Stimulated activated CD4-positive, alpha-beta T cell treated with anti-CD3 and anti-CD28 coated beads, Interleukin-12 subunit alpha, Interleukin-12 subunit beta, amount 100 ng/mL, for 48 hours (primary cell): ENCODE measurements at places on chromosomes 2 and 18.

- no peak for DNase-seq
Measured at GRCh38 chr2:229084447-229084846, 186.6 kb downstream of the PID1 start.

DNA sequence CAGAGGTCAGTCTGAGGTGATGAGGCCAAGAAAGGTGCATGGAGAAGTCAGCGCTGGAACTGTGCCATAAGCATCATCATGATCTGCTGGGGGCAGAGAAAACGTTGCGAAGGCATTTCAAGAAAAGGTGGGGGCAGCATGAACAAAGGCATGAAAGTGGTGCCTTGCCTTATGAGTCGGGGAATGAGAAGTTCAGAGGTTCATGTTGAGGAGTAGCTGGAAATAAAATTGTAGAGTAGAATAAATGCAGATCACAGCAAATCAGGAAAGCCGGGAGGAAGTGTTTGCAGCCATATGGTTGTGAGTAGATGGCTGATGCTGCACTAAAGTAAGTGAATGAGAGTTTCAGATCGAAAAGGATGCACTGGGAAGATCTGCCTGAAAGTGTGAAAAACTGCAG is 72.1 kb upstream of the ARL5A start:
- DNase-seq: no peak

DNA sequence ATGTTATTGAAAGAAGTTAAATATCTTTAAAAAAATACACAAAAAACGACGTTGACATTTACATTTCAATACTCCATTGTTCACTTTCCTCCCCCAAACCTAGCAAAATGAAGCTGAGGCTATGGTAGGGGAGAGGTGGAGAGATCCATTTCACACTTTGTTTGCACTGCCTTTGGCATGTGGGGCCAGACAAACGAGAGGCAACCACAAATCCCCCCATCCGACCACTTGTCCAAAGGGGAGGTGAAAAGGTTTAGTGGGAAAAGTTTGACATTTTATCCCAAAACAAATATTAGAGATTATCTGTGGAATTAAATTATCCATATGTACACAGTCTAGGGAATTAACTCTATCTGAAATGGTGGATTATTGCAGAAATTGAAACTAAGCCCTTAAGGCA is 261.7 kb upstream of the FIGN start:
- DNase-seq: no peak

- DNase-seq: no peak
Measured at GRCh38 chr18:53004798-53005197, 664.8 kb downstream of the DCC start.

DNA sequence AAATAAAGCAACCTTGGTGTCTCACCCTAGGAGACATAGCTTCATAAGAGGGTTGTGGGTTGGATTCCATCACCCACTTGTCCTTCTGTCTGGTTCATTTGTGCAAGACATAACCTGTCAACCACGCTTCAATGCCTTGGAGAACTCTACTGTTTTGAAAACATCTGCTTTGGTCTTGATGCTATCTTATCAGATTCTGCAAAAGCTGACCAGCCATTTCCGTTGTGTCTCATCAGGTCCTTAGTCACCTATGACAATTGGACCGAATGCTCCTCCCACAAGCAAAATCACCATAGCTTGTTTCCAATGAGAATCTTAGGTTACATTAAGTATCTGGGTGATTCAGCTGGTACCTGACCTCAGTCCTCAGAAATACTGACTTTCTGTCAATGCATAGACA is 35.4 kb downstream of the STAT4 start:
- DNase-seq: peak; percentile 42

GRCh38 chr2:204339212-204339715 is 206.0 kb upstream of the PARD3B start:
- no peak for DNase-seq

DNA sequence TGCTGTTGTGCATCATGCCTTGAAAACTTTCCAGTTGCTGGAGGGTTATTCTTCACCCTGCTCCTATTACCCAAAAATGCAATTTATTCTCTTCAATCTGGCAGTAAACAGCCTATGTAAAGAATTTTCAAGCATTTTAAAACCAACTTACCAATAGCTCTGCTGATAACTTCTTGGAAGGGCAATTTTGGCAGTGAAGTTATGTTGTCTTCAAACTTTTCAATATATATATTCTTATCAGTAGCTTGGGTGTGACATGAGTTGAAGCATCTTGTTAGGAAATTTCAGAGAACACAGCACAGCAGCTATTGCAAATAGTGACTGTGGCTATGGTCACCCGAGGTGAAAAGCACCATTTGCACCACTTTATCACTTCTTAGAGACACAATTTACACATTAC is 395.5 kb downstream of the STK39 start:
- DNase-seq: no peak

GRCh38 chr2:162002623-162003235 is 71.3 kb downstream of the DPP4 start:
- DNase-seq: no peak

DNA sequence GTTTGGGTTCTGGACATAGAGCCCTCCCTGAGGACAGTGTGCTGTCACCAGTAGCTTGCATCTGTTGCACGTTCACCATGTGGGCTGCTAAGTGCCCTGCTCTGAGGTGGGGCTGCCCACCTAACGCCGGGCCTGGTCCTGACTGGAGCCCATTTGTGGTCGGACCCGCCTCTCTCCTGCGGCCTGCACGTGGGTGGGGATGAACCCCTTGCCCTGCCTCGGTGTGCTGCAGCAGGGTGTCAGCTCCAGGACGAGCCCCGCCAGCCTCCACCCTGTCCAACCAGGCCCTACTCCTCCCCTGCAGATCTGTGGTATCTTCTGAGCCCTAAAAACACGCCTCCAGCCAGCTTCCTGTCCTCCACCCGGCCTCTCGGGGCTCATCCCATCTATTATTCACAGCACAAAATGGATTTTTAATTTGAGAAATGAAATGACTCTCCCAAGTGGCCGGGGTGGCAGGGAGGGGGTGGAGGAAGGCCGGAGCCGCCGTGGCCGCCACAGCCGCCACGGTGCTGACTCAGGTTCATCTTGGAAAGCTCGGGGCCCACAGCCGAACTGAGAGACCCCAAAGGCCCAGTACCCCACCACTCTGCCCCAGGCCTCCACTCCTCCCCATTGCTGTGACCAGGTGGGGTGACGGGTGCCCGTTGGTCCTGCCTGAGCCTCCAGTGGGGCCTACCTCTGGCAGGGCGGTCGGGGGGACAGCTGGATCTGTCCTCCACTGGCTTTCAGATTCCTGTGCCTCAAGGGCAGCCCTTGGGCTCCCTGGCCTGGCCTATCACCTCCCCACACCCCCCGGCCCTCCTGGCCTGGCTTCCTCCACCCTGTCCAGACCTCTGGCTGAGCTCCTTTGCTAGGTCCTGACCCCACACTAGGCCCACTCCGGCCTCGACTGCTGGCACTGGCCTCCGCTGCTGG is 2.8 kb upstream of the ECEL1 start:
- no peak for DNase-seq

GRCh38 chr18:55432307-55433040 is 155.5 kb downstream of the TCF4 start:
- no peak for DNase-seq

- DNase-seq: no peak
Measured at GRCh38 chr2:1605102-1606045, 138.9 kb downstream of the PXDN start.

DNA sequence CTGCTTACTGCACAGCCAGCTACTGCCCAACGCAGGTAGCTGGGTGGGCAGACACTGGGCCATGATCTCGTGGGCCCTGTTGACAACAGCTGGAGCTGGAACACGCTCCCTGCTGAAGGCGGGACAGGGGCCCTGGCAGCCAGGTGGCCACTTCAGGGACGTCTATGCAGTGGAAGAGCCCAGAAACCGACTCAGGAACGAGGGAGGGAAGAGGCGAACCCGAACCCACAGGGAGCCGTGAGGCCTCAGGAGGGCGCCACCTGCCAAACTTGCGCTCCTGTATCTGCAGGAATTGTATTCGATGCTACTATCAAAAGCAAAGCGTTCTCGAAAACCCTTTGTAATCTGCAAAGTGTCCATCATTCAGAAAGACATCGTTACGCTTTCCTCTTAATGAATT is 198.4 kb downstream of the EIPR1 start:
- peak; percentile 16 for DNase-seq

DNA sequence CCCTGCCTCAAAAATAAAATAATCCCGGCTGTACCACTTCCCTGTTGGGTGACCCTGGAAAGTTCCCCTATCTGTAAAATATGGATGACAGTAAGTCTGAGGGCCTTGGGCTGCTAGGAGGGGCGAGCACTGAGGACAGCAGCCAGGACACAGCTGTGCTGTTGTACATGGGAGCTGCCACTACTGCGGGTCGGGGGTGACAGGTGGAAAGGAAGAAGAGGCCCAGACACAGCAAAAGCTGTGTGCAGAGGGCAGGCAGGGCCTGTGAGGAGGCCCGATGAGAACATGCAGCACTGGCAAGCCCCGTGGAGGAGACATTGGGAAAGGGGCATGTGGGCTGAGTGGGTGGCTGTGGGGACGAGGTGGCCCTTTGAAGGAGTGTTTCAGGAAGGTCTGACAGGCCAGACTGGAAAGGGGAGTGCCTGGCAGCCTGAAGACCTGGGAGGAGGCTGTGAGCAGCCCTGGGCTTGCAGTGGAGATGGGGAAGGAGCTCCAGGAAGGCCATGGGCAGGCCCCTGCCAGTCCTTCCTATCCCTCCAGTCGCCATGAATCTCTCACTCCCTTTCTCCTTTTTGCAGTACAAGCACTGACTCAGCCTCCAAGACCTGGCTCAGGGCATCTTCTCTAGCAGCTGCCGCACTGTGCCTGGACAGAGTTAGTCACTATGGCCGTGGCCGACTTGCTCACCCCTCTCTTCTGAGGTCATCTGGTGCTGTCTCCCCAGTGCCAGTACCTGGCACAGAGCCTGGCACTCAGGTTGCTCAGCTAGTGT is 28.9 kb upstream of the SEMA4C start:
- DNase-seq: no peak

GRCh38 chr2:218074031-218074430 is 5.0 kb downstream of the RUFY4 start:
- DNase-seq: no peak

GRCh38 chr2:55877087-55877436 is 46.5 kb downstream of the EFEMP1 start:
- no peak for DNase-seq

- DNase-seq: no peak
Measured at GRCh38 chr2:25964891-25965290, 17.4 kb downstream of the KIF3C start.

- no peak for DNase-seq
Measured at GRCh38 chr18:73136134-73136533, 268.3 kb upstream of the NETO1 start.

- DNase-seq: no peak
Measured at GRCh38 chr2:150327564-150328489, 159.6 kb downstream of the RND3 start.

DNA sequence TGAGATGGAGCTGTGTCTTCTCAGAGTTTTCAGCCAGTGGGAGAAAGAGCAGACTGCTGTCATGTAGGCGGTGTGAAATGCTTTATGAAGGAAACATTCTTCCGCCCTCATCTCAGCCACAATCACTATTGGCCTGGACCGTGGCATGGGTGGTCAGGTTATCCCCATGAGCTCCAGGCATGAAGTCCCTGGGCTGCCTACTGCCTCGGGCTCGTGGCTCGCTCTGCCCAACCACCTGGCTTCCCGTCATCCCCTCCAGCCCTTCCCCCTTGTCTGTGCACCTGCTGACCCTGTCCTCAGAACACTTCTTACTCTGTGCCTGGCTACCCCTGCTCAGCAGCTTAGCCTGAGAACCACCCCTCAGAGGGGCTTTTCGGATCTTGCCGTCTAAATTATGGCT is 15.5 kb downstream of the COLEC11 start:
- DNase-seq: no peak

DNA sequence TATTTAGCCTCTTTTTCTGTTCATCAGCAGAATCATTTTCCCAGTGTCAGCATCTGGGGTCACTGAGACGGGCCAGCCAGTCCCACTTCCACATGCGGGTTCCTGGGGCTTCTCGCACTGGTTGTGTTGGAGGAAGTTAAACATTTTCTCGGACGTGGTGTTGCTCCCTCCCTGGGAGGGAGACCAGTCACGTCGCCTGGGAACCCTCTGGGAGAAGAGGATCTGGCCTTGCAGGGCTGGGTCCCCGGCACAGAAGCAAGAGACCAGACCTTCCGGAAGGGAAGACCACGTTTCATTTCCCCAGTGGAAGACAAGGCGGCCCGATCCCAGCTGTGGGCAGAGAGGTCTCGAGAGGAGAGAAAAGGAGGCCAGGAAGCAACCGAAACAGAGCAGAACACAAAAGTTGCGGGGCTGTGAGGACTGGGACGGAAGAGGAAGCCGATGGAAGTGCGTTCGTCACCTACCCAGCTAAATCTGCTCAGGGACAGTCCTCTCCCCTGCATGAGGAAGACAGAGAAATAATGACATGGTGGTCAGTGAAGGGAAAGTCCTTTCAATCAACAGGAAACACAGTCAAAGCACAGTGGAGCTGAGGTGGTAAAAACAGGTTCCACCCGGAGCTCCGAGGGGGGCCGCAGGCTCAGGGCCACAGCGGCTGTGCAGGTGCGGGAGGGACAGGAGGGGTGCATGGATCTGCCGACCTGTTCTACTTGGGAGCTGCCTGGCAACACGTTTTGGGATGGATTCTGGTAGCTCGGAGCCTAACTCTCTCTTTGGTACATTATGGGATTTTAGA is 144.4 kb downstream of the MBP start:
- DNase-seq: no peak

DNA sequence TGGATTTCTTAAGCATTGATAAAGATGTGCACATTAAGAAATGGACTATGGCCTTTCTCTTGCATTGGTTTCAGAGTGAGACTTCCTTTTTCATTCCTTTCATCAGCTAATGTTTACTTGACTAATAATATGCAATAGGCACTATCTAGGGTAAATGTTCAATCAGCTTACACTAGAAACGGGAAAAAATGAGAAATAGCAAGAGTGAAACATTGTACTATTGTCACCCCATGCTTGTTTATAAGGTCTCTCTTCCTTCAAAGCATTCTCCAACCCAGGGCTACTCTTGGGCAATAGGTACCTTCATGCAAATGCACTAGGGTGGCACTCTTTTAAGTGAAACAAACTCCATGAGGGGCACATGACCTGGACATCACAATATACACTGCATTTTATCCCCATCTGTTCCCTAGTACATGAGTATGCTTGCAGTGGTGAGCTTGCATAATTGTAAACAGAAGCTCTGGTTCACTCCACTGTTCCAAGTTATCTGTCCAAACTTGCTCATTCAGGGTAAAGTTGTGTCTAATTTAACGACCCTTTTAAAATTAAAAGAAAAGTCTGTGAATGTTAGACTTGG is 402.3 kb downstream of the ERBB4 start:
- DNase-seq: no peak

GRCh38 chr2:96207073-96207773 is 1.4 kb downstream of the STARD7 start:
- no peak for DNase-seq

GRCh38 chr18:34031810-34032209 is 192.9 kb downstream of the NOL4 start:
- no peak for DNase-seq

DNA sequence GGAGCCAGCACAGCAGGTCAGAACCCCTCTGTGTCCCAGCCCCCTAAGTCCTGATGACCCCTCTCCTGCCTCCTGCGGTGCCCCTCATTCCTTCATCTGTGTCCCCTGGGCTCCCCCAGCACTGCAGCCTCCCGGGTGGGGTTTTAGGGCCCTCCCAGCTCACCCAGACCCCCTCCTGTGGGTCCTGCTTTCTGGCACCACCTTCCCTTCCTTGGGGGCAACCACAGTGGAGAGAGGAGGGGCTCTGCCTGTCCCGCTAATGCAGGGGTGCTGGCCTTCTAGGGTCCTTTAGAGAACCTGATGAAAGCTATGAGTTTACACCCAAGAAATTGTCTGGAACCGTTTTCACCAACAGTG is 42.7 kb upstream of the ALPP start:
- DNase-seq: no peak
